MV-4-11 (cell line): ENCODE measurements at places on chromosomes 2 and 18.

DNA sequence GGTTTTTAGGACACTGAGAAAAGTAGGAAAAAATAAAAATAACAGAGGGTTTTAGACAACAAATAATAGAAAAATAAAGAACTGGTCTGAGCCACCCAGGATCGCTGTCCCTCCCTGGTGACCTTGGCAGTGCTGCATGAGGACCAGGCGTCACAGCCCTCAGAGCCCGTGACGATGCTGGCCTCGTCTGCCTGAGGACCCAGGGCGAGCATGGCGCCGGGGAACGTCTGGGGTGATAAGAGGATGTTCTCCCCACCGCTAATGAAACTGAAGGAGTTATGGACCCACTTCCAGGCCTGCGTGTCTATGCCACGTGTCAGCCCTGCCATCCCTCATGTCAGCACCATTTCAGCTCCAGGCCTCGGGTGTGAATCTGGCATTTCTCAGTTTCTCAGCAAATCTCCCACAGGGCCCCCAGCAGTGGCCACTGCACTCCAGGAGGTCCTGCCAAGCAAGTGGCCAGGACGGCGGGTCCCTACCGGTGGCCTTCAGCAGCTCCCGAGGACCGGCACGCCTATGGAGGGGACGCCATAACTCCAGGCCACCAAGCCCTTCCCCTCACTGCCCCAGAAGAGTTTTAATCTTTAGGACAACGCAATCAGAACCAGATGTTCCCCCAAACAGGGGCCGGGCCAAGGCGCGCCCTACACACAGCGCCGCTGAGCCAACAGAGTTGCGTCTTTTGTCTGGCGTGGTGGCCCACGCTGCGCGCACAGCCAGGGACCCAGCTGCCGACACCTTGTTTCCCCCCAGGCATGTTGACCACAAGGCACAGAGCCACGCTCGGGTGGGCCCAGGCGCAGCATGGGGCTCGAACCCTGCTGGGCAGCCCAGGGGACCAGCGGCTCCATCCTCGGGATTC is 179.7 kb downstream of the TWIST2 start:
- no peak for DNase-seq

- DNase-seq: no peak
Observed at GRCh38 chr18:22790545-22791309, 142.4 kb upstream of the RBBP8 start.

DNA sequence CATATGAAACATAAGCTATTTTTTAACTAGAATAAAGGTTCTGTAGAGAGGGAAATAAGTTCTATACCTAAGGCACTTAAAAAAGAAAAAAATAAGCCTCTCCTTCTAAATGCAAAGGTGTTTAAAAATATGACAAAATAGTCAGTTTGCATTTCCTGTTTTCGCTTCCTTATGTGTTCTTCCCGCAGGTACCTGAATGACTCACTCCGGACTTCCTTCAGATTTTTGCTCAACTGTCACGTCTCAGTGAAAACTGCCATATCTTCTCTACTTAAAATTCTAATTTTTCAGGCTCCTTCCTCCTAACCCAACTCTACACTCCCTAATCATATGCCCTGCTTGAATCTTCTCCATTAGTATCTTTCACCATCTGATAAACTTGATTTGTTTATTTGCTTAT is 1333.1 kb downstream of the LRP1B start:
- DNase-seq: peak; percentile 1

GRCh38 chr18:62948788-62949187 is 233.4 kb downstream of the PHLPP1 start:
- no peak for DNase-seq

DNA sequence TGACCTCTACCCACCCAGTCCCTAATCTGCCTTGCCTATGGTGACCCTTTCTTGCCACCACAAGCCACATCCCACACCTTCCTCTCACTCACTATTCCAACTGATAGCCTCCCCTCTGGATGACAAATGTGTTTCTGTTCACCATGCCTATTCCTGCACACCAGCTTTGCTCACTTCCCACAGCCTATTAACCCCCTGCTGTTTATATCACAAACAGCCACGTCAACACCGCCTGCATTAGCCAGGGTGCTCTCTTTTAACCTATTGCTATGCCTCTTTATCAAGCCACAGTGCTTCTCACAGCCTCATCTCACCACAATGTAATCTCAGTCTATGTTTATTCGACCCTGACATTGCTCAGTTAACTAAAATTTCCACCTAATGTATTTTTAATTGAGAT is 271.8 kb downstream of the SUCLG1 start:
- no peak for DNase-seq

- no peak for DNase-seq
Observed at GRCh38 chr2:221908518-221908917, 336.4 kb upstream of the EPHA4 start.

DNA sequence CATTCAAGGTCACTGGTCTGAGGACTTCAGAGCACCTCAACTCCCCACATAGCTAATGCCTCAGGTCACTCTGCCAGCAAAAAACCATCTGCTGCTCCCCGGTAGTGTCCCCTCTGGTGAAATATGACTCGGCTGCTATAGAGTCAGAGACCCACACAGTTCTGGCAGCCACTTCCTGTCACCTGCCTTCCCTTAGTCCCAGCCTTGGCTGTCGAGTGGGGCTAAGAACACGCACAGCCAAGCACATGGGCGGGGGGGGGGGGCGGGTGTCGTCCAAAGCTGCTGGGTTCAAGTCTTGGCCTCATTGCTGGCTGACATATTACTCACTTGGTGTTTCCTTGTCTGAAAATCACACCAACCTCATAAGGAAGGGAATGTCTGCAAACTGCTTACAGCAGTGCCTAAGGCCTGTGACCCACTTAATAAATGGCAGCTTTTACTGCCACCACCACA is 37.5 kb downstream of the POLR1A start:
- no peak for DNase-seq

DNA sequence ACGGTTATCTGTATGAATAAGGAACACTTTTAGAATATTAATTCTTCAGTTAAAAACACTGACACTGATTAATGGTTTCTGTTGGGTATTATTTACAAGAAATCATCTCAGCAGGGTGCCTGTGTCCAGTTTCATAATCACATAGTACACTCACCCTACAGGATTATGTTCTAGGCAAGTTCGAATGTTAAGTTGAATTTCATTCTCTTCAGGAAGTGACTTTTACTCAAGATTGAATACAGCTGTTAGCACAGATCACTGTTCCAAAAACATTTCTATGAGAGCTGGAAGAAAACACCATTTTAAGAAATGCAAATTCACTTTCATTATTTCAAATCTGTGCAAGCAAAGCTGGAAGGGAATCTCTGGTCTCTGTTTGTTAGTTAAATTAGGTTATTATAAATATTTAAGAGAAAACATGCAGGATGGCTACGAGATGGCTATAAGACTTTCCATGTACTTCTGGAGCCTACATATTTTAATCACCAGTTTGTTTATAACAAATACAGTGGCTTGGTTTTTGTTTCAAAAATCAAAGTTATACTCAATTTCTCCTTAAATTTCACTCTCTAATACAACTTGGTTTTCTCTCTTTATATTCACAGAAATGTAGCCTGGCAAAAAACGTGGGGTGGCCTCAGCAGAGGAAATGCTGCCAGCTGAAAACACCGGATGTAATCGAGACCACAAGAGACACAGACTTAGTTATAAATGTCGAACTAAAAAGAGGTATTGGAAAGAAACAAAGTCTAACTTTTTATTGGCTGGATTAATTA is 65.8 kb downstream of the RBMS1 start:
- DNase-seq: peak; percentile 75

DNA sequence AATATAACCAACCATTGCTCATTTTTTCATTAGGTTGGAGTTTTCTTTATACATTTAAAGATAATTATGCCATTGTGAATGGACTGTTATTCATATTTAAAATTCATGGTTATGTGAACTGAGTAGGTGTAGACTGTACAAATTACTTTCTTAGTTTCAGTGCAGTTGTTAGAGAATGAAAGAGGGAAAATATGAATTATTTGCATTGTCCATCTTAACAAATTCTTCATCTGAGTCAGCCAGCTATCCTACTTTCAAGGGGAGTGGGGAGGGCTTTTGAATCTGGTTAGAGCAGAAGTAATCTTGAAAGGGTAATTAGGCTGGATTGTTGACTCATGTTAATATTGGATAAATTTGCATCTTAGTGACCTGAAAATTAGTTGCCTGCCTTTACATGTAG is 212.0 kb downstream of the MCFD2 start:
- DNase-seq: no peak
